ENCODE measurements at places on chromosomes 4 and X.

GRCh38 chr4:144575181-144575580 lies 70.8 kb upstream of the HHIP start:
- no peak for DNase-seq

DNA sequence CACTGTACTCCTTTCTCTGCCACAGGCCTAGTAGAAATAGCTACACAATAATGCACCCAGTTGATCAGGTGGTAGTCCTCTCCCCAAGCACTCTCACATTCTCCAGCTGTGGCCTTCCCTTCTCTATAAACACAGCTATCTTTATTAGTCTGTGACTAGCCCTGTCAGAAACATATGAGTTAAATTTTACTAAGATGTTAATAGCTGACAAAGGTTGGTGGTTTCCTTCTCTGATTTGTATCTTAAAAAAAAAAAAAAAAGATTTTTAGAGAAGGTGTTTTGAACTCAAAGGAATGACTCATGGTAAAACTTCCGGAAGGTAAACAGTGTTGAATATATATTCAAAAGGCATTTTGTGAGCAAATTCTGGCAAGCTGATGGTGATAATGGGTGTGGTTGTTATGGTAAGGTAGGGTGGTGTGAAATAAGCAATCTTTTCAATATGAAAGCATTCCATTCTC lies 327.4 kb downstream of the PPP3CA start:
- DNase-seq: no peak

DNA sequence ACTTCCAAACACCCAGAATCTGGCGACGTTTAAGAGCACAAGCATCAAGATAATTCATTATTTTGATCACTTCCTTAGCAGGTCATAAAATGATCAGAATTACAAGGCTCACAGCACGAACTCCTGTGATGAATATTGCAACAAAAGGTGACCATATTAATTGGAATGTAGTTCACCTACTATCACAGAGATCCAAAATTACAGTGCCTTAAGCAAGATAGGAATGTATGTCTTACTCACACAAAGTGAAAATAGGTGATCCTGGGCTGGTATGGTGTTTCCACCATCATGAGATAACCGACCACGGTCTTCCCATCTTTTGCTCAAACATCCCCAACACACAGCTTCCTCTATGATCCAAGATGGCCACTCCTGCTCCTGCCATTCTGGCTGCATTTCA lies 131.2 kb downstream of the SCFD2 start:
- DNase-seq: no peak

- no peak for DNase-seq
Observed at GRCh38 chr4:176671532-176671931, 121.2 kb downstream of the VEGFC start.

GRCh38 chr4:118076958-118077766 lies 42.9 kb downstream of the NDST3 start:
- no peak for DNase-seq

GRCh38 chr4:183860119-183860518 lies 45.0 kb upstream of the STOX2 start:
- DNase-seq: no peak

GRCh38 chrX:142977128-142977914 lies 48.4 kb upstream of the SPANXN4 start:
- no peak for DNase-seq

- DNase-seq: no peak
Observed at GRCh38 chr4:172985552-172985951, 183.1 kb upstream of the GALNT7 start.
